Effector memory CD4-positive, alpha-beta T cell (primary cell): ENCODE measurements at places on chromosomes 1 and 21.

- no peak for DNase-seq
Observed at GRCh38 chr1:106814418-106814817, 242.1 kb upstream of the PRMT6 start.

DNA sequence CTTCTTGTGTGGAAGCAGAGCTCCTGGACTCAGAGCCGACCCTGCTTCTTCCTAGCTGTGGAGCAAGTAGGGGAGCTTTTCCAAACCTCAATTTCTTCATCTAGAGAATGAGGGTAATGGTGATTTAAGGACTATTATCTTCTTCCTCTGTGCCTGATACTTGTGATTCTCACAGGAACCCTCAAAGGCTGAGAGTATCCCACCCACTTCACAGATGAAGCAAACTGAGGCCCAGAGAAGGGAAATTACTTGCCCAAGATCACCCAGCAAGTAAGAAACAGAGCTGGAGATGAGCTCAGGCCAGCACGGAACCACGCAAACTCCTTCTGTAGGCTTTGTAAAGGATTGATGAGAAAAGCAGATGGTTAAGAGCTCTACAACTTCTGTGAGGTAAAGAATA, 15.1 kb upstream of the SLC2A1 start:
- no peak for DNase-seq

- no peak for DNase-seq
Observed at GRCh38 chr1:180101411-180101810, 53.3 kb upstream of the QSOX1 start.

GRCh38 chr1:206050655-206051235, 2.2 kb upstream of the RHEX start:
- peak; percentile 17 for DNase-seq

DNA sequence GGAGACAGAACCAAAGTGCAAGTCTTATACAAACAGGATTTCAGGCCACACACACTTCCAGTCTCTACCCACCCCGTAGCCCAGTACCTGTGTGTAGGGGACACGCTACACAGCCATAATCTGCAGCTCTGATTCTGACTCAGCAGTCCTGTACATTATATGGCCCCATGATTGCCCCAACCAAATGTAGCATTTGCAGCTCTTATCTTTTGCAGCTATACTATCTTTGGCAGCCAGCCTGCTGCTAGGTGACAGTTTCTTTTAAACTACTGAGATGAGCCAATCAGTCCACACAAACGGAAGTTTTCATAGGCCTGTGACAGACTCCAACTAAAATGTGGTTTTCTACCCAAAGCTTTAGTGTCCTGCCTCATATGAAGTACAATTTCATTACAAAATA, 259.6 kb upstream of the ST6GALNAC5 start:
- DNase-seq: no peak

GRCh38 chr1:223363057-223363855, 720 bp downstream of the SUSD4 start:
- peak; percentile 14 for DNase-seq
